Stimulated activated CD8-positive, alpha-beta memory T cell treated with anti-CD3 and anti-CD28 coated beads, Interleukin-7, amount 100 ng/mL, for 1 hour (primary cell): ENCODE measurements at places on chromosomes 4 and X.

DNA sequence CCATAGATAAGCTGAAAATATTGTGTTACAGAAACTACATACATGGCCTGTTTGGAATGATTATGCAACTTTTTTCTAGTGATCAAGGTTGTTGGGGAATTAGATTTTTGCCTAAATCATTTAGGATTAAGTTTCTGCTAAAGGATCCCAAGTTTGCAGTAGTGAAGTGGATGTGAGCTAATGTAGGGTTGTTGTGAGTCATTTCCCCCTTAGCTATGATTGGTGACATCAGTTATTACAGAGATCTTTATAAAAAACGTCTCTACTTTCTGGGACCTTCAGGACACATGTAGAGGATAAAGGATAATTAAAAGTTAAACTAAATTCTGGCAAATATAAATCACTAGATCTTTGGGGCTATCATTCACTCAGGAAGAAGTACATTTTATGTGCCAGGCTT, 133.3 kb downstream of the GATB start:
- no peak for DNase-seq

DNA sequence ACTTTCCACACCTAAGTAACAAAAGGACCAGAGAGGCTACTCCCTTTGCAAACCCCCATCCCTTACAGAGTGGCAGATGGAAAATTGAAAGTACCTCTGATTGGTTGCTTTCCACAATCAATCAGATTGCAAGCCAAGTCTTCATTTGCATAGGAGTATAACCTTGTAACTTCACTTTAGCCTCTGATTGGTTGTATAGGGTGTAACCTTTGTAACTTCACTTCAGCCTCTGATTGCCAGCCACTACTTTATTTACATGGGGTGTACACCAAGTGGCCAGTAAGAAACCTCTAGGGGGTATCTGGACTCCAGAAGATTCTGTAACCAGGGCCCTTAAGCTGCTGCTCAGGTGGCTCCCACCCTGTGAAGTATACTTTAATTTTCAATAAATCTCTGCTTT, 48.6 kb downstream of the GPC4 start:
- no peak for DNase-seq

DNA sequence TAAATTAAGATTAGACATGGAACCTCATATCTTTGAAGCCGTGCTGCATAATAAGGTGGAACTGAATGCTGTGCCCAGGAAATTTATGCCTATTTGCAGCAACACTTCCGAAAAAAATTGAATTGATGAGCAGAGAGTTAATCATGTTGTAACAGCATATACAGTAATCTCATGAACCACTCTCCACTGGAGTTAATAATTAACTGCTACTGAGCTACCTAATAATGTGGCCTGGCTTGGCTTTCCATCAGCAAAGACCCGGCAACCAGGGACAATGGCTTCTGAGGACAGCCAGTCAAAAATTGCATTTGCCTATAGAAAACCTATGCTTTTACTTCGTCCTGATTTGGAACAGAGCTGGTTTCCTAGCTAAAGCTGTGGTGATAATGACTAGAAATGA, 63.8 kb upstream of the GATB start:
- no peak for DNase-seq

DNA sequence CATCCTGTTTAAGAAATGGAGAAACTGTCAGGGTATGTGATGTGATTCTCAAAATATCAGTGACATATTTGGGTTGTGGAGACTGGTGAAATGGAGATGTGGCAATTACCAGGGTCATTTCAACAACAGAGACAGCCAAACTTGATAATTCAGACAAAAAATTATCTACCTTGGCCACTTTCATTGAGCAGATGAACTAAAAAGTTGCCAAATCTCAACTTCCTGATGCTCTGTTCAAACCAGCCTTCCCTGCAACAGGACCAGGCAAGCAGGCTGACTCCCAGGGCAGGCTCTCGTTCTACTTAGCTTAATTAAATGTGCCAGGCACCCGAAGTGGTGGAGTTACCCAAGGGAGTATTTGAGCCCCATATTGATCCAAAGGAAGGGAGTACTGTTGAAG, 199.6 kb downstream of the AFF2 start:
- DNase-seq, result no peak

DNA sequence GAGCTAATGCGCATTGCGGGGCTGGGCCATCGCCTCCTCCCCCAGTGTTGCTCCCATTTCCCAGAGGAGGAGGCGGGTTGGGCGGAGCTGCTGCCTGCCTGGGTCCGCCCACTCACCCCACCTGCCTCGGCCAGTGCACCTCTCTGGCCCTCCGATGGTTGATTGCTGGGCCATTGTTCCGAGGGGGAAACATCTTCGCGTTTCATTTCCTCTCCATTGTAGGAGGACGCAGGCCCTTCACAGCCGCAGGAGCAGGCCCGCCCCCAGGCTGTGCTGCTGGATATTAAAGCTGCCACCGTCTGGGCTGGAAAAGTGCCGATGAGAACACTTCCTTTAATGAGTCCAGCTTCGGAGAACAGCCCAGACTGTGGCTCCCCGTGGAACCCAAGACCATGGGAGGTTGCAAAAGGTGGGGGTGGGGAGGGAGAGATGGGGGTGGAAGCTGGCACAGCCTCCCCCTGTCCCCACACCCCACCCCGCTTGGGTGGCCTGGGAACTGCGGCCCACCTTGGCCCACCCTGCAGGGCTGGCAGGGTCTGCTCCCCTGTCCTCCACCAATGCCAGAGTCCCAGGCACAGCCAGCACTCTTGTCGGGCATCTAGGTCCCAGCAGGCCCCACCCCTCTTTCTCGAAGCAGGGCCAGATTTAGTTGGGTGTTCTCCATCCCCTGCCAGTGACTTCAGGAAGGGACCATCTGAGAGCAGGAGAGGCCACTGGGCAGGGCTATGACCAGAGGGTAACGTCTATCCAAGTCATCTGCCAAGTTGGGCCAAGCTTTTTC, 96.6 kb downstream of the ADRA2C start:
- no peak for DNase-seq

DNA sequence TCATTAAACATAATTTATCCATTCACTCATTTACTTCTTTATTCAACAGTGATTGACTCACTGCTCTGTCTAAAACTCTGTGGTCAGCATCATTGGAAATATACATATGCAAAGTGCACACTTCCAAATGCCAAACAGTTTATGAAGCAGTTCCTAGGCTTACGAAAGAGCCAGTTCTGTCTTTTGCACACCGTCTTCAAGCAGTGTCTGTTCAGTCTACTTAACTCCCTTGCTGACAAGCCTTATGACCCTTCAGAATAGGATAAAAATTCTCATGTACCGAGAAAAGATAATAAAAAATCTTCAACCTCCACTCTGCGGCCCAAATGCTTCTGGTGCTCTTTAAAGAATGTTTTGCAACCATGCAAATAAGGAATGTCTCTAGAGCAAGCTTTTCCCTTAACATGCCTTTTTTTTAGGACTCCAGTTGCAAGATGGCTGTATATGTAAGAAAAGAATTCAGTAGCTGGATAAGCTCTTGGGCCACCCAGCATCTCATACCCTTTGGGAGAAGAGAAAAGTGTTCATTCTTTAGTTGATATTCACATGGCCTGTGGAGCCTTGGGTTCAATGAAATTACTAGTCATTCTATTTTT, 1037.0 kb upstream of the SLIT2 start:
- no peak for DNase-seq

GRCh38 chr4:16294455-16294854, 68.2 kb upstream of the TAPT1 start:
- DNase-seq, result no peak

DNA sequence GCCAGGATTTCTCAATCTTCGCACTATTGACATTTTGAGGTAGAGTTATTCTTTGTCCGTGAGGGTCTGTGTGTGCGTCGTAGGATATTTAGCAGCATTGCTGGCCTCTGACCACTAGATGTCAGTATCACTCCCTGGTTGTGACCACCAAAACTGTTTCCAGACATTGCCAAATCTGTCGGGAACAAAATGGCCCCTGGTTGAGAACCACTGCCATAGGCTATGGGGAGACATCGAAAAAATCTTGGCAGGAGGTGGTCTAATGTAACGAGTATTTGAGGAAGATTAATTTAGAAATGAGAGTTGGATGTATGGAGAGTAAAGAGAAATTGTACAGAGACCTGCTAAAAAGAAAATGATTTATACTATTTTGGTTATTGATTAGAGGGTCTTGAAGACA, 108.4 kb downstream of the DOCK11 start:
- DNase-seq, result no peak

- DNase-seq, result no peak
These were observed 20.1 kb downstream of the ATP7A start for GRCh38 chrX:77930581-77930980.

- no peak for DNase-seq
These were observed 19.4 kb downstream of the RPS6KA6 start for GRCh38 chrX:84168574-84168973.

- no peak for DNase-seq
These were observed 51.7 kb upstream of the CHRDL1 start for GRCh38 chrX:110847334-110847733.
